Mesothelial cell of epicardium (in vitro differentiated cells): ENCODE measurements at places on chromosomes 4 and X.

DNA sequence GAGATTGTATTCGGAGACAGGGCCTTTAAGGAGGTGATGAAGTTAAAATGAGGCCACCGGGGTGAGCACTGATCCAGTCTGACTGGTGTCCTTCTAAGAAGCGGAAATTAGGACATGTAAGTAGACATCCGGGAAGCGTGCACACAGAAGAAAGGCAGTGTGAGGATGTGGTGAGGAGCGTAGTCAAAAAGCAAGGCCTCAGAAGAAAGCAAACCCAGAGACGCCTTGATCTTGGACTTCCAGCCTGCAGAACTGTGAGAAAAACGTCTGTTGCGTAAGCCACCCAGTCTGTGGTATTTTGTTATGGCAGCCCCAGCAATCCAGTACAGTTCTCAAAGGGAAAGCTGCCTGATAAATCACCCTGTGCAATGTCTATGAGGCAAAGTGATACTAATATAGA, 153.5 kb downstream of the KCNIP4 start:
- no peak overlapping the region for H3K27ac ChIP-seq
- no peak overlapping the region for H3K4me3 ChIP-seq
- H3K27me3 ChIP-seq = peaks cover 2% of the 10 kb centered on the region
- no peaks in the 10 kb centered on the region for H3K4me1 ChIP-seq
- DNase-seq = no peak

GRCh38 chr4:100420571-100420970, 97.3 kb downstream of the EMCN start:
- no peaks in the 10 kb centered on the region for H3K27me3 ChIP-seq
- no peak overlapping the region for H3K27ac ChIP-seq
- no peak overlapping the region for H3K4me3 ChIP-seq
- H3K4me1 ChIP-seq = peaks cover 2% of the 10 kb centered on the region

- no peaks in the 10 kb centered on the region for H3K27me3 ChIP-seq
- no peak for DNase-seq
- no peaks in the 10 kb centered on the region for H3K36me3 ChIP-seq
- H3K27ac ChIP-seq = no peak overlapping the region
- no peak overlapping the region for H3K4me3 ChIP-seq
These were observed 959.7 kb upstream of the LCORL start for GRCh38 chr4:18981234-18981615.

DNA sequence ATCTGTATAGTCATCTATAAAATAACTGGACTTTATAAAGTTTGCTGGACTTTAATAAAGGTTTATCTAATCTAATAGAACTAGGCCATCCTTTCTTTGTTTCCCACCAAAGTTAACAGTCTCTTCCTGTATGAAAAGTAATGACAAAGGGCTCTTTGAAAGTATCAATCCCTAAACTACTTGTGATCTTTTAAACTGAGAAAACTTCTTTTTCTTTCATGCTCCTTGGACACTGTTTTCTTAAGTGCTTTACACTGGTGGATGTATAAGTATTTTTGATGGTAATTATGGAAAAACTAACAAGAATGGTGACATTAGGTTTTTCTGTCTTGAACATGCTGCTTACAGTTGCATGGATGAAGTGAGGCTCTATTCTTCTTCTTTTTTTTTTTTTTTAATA, 2.4 kb upstream of the ZFX start:
- peaks cover 64% of the 10 kb centered on the region for H3K4me1 ChIP-seq
- H3K27ac ChIP-seq = peak overlapping the region; percentile 100
- peak overlapping the region; percentile 18 for H3K4me3 ChIP-seq
- H3K36me3 ChIP-seq = no peaks in the 10 kb centered on the region

DNA sequence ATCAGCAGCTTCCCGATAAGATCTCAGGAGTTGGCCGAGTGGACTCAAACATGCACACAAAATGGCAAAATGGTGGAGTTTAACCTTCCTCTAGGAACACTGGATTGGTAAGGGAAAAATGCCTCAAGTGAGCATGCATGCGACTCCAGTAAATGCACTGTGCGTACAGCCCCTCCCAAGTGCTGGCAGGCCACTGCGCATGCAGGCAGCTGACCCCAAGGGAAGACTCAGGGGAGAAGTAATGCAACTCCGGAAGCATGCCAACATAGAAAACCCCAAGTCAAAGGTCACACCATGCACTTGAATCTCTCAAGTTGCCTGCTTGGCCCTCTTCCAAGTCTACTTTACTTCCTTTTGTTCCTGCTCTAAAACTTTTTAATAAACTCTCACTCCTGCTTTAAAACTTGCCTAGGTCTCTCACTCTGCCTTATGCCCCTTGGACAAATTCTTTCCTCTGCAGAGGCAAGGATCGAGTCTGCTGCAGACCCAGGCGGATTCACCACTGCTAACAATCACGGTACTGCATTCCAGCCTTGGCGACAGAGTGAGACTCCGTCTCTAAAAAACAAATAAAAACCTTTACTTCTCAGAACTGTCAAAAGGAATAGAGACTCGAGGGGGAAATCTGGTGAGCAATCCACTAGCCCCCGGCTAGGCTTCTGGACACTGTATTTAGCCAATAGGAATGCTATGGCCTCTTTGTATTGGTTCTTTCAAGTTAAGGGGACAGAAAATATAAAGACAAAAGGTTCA, 33.5 kb downstream of the NYX start:
- no peaks in the 10 kb centered on the region for H3K4me1 ChIP-seq
- no peaks in the 10 kb centered on the region for H3K27me3 ChIP-seq
- no peak overlapping the region for H3K27ac ChIP-seq
- H3K4me3 ChIP-seq = no peak overlapping the region
- H3K36me3 ChIP-seq = no peaks in the 10 kb centered on the region

DNA sequence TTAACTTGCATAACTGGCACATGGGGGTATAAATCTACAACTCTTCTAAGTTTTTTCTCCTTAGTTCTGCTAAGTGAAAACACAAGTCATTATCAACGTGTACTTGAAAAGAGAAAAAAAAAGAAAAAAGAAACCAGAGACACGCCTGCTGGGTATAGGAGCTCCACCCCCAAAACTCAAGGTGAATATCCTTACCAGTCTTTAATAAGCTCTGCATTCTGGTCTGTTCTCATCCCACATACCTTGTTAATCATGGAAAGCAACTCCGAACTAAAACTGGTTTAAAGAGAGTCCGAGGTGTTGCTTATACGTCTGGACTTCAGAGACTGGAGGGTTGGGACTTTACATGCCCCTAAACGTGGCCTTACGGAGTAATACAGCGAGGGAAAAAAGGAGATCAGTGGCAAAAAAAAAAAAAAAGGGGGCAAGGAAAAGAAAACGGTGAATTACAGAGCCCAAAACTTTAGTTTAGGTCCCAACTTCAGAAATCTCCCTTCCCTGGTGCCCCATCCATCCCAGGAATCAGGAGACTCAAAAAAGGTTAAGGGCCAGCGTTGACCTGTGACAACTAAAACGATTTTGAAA, 1.0 kb downstream of the PGRMC2 start:
- H3K27ac ChIP-seq = peak overlapping the region; percentile 98
- H3K36me3 ChIP-seq = peaks cover 6% of the 10 kb centered on the region
- H3K4me3 ChIP-seq = peak overlapping the region; percentile 94
- H3K4me1 ChIP-seq = peaks cover 27% of the 10 kb centered on the region
- H3K27me3 ChIP-seq = no peaks in the 10 kb centered on the region
- no peak for DNase-seq

GRCh38 chr4:138209094-138209493, 33.1 kb downstream of the SLC7A11 start:
- no peak overlapping the region for H3K27ac ChIP-seq
- H3K27me3 ChIP-seq = no peaks in the 10 kb centered on the region

GRCh38 chr4:54625391-54625790, 32.4 kb upstream of the KIT start:
- H3K4me1 ChIP-seq = peaks cover 11% of the 10 kb centered on the region
- DNase-seq = no peak
- H3K36me3 ChIP-seq = peaks cover 1% of the 10 kb centered on the region
- H3K27ac ChIP-seq = no peak overlapping the region

DNA sequence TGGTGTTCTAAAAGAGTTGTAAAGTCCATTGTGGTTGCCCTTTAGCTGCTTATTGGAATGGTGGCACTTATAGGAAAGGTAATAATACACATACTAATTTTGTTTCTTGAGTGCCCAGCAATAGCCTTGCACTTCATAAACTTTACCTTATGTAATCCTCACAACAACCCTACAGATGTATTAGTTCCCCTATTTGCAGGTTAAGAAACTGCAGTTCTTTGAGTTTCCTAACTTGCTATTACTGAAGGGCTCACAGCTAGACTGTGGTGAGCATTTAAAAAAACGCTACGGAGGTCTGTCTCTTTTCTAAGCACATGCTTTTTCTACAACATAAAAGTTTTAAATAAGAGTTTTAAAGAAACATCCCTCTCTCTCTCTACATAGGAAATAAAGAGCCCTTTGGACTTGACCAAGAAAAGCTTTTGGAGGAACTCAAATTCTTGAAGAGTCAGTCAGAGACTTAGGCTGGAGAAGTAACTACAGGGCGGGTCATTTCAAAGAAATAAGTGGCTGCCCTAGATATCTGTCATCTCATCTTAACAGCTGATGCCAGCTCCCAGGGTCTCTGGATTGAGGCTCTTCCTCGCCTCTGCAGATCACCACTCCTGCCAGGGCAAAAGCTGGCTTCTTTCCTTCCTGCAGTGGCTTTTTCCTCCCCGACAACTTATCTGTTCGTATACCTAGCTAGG, 42.0 kb upstream of the FBXW7 start:
- no peaks in the 10 kb centered on the region for H3K36me3 ChIP-seq
- H3K4me3 ChIP-seq = no peak overlapping the region
- DNase-seq = no peak
- peaks cover 15% of the 10 kb centered on the region for H3K4me1 ChIP-seq
- no peak overlapping the region for H3K27ac ChIP-seq

DNA sequence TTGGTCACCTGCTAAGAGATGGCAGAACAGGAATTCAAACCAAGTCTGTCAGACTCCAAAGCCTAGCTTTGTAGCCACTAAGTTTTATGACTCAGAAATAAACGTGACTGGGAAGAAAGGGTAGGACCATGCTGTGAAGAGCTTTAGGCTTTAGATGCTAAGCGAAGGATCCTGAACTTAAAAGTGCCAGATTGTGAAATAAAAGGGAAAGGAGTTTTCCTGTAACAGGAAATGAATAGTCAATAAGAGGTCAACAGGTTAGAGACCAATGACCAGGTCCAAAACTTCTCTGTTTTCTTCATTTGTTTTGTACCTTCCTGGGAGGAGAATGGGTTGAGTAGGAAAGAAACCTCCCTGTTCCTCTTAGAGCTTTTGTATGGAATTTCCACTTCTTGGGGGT, 98.8 kb upstream of the EOLA2 start:
- no peaks in the 10 kb centered on the region for H3K36me3 ChIP-seq
- no peak overlapping the region for H3K4me3 ChIP-seq
- DNase-seq = no peak
- no peaks in the 10 kb centered on the region for H3K27me3 ChIP-seq

GRCh38 chrX:41733939-41734338, 10.0 kb downstream of the GPR82 start:
- peak overlapping the region; percentile 13 for H3K27ac ChIP-seq
- no peak for DNase-seq
- peaks cover 4% of the 10 kb centered on the region for H3K36me3 ChIP-seq
- no peak overlapping the region for H3K4me3 ChIP-seq
- peaks cover 3% of the 10 kb centered on the region for H3K4me1 ChIP-seq

DNA sequence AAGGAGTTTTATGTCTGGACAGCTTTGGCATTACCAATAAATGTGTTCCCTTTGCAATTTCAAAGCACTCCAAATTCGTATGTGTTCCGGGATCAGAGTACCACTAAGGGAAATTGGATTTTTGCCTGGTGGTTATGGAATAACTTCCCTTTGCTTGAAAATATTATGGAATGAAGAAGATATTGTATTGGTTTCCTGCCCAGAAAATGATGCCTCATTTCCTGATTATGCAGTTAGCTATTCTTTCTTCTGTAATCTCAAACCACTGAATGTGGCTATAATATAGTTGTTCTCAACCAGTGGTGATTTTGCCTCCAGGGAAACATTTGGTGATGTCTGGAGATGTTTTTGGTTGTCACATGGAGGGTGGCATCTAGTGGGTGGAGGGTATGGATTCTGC, 142.9 kb downstream of the PCDH7 start:
- DNase-seq = no peak
- no peaks in the 10 kb centered on the region for H3K36me3 ChIP-seq
- H3K27ac ChIP-seq = peak overlapping the region; percentile 59
- H3K27me3 ChIP-seq = no peaks in the 10 kb centered on the region
- no peak overlapping the region for H3K4me3 ChIP-seq

DNA sequence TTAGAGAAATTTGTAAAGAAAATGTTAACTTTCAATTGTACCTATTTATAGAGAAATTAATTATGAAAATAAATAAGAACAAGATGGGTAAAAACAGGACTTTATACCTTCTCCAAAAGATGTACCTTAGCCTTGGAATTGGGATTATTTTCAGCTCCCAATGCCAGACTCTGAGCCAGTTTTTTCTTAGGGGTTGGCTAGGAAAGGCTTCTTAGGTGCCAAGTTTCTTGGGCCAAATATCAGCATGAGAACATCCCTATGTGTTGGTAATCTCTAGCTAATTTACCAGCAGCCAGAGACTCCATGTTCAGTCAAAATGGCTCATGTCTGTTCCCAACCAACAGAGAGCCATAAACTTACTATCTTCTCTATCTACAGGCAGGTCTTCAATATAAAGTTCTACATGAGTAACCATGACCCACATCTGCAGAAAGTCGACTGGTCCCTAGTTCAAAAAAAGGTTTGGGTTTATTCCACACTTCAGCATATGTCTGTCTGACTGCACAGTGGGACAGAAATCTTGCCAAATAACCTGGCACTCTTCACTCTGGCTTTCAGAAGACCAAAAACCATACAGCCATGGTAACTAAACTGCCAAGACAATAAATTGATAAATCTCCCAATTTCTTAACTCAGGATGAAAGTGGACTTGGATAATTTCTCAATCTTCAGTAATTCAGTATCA, 380.5 kb upstream of the RASGEF1B start:
- H3K4me3 ChIP-seq = no peak overlapping the region
- no peaks in the 10 kb centered on the region for H3K27me3 ChIP-seq
- no peak overlapping the region for H3K27ac ChIP-seq
- peaks cover 8% of the 10 kb centered on the region for H3K36me3 ChIP-seq
- DNase-seq = no peak
- H3K4me1 ChIP-seq = no peaks in the 10 kb centered on the region

GRCh38 chr4:58807843-58808615, 1697.8 kb upstream of the IGFBP7 start:
- H3K36me3 ChIP-seq = no peaks in the 10 kb centered on the region
- H3K4me3 ChIP-seq = no peak overlapping the region
- peaks cover 22% of the 10 kb centered on the region for H3K4me1 ChIP-seq
- DNase-seq = no peak

DNA sequence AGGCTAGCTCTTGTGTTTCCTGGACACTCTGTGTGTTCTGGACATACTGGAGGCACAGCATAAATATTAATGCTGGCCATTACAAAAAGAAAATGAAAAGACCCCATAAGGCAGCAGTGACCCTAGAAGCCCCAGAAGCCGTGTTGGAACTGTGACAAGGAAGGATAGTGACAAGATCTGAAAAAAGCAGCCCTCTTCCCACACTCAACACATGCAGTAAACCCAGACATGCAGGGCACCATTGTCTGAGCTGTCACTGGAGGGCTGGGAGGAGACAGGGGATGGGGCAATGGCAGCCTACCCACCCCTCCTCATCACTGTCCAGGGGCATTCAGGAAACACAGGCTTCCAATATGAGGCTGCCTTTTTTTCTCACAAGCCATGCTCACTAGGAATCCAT, 6.5 kb downstream of the TRIM2 start:
- no peak for DNase-seq
- H3K27me3 ChIP-seq = no peaks in the 10 kb centered on the region
- no peak overlapping the region for H3K4me3 ChIP-seq
